Progenitor cell of endocrine pancreas (in vitro differentiated cells): ENCODE measurements at places on chromosomes 2 and 18. TPM values are rescaled to one million over a fixed set of nuclear protein-coding genes. Genes with fewer than 3 reads are reported as not detected.

The DCDC2C gene
- total RNA-seq: not detected in 2 replicates

The MCFD2 gene
- 72.9 and 78.3 TPM in 2 replicates for total RNA-seq

The RMDN2 gene
- total RNA-seq: 9.1 and 9.2 TPM in 2 replicates

The ONECUT2 gene
- total RNA-seq: 92.2 and 110 TPM in 2 replicates

The RAB27B gene
- total RNA-seq: 13.4 and 15.4 TPM in 2 replicates

DNA sequence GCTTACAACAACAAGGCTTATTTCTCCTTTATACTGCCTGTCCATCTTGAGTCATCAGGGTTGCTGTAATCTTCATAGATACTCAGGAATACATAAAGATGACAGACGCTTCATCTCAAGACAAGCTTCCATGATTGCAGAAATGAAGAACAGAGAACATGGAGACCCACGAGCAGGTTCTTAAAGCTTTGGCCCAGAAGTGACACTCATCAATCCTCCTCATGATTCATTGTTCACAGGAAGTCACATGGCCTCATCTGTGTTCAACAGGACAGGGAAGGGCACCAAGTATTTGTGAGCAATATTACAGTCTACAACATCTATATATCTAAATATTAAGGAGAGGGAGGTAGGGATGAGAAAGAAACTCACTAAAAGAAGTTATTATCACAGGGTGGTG lies 36.5 kb upstream of the PGAP1 start:
- H3K27me3 ChIP-seq: no peaks in the 10 kb centered on the region
- H3K27ac ChIP-seq: no peak overlapping the region
- H3K4me1 ChIP-seq: peaks cover 37% of the 10 kb centered on the region

DNA sequence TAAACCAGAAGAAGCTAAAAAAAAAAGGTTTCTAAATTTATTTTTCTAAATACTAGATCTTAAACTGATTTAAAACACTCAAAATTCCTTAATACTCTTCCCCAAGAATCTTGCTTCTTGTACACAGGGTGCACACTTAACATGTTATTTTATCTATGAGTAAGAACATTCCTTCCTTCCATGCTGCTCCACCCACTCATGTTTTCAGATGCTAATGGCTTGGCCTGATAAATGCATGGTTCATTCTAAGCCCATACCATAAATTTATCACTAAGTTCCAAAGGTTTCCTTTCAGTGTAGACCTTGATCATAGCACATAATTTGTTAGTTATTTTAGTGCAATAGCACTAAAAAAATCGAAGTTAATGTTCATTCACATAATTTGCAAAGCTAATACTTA lies 8.1 kb downstream of the FBXO48 start:
- H3K27me3 ChIP-seq: no peaks in the 10 kb centered on the region
- H3K4me3 ChIP-seq: no peak overlapping the region
- no peaks in the 10 kb centered on the region for H3K36me3 ChIP-seq
- H3K4me1 ChIP-seq: no peaks in the 10 kb centered on the region

GRCh38 chr2:43039376-43040080 lies 186.9 kb downstream of the ZFP36L2 start:
- no peaks in the 10 kb centered on the region for H3K27me3 ChIP-seq
- no peak overlapping the region for H3K27ac ChIP-seq
- no peak for DNase-seq
- H3K4me1 ChIP-seq: peaks cover 36% of the 10 kb centered on the region
- no peak overlapping the region for H3K4me3 ChIP-seq
- H3K36me3 ChIP-seq: no peaks in the 10 kb centered on the region

- no peaks in the 10 kb centered on the region for H3K27me3 ChIP-seq
- no peaks in the 10 kb centered on the region for H3K36me3 ChIP-seq
- DNase-seq: no peak
- no peaks in the 10 kb centered on the region for H3K4me1 ChIP-seq
- H3K4me3 ChIP-seq: no peak overlapping the region
Observed at GRCh38 chr18:72412927-72413326, 131.2 kb downstream of the CBLN2 start.

DNA sequence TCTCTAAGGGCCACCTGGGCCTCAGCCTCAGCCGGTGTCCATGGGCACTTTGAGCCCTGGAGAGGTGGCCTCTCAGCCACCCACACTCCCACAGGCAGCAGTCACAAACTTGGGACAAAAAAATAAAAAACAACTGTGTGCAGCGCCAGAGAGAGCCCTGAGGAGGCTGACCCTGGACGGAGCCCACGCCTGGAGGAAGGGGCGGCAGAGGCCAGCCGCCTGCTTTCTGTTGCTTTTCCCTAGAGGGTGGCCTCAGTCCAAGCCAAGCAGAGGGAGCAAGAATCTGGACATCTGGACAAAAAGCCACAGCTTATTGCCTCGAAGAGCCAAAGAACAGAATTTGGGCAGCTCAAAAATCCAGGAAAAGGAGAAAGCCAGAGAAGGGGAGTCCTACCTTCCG lies 43.3 kb upstream of the LDLRAD4 start:
- no peak overlapping the region for H3K27ac ChIP-seq
- peaks cover 8% of the 10 kb centered on the region for H3K4me1 ChIP-seq
- H3K4me3 ChIP-seq: no peak overlapping the region
- H3K36me3 ChIP-seq: no peaks in the 10 kb centered on the region
- no peaks in the 10 kb centered on the region for H3K27me3 ChIP-seq

GRCh38 chr2:204503869-204504268 lies 41.4 kb upstream of the PARD3B start:
- H3K4me1 ChIP-seq: peaks cover 5% of the 10 kb centered on the region
- no peak for DNase-seq
- no peaks in the 10 kb centered on the region for H3K36me3 ChIP-seq
- no peak overlapping the region for H3K27ac ChIP-seq
- H3K27me3 ChIP-seq: peaks cover 14% of the 10 kb centered on the region

DNA sequence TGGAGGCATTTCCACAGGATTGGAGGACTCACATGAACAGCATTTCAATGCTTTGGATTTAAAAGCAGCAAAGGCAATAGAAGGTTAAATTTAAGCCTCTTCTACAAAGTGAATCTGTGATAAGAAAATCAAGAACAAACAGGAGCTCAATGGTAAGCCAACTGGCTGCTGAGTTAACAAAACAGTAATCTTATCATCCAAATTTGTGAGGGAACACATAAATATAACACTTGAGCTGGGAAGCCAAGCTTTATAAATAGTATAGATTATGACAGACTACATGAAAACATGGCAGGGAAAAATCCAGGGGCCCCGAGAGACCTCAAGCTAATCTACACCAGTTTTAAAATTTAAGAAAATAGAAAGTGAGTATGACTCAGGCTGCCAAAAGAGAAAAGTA lies 108.5 kb upstream of the PGAP1 start:
- no peak overlapping the region for H3K27ac ChIP-seq
- peaks cover 15% of the 10 kb centered on the region for H3K4me1 ChIP-seq
- peaks cover 2% of the 10 kb centered on the region for H3K36me3 ChIP-seq
